Islet precursor cell (in vitro differentiated cells): ENCODE measurements at places on chromosomes 5 and 9.

- DNase-seq, result peak; percentile 52
Measured at GRCh38 chr5:150122158-150122510, 33.5 kb downstream of the PDGFRB start.

DNA sequence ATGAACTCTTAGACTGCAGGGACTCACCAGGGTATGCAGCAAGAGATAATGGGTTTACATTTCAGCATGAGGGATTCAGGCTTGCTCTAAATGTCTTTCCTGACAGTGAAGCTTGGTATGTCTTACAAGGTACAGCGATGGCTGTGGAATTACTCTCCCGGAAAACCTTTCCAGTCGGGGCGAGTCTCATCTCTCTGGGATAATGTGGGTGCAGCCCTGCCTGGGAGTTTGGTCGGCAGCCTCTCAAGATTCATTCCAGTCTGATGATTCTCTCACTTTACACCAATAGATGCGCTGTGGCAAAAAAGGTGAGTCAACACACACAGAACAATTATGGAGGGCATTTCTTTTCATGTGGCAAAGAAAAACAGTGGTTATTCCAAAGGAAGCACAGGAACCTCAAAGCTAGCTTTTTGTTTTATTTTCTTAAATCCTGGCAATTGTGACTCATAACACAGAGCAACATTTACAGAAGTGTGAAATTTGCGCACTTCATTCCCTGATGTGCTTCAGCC lies 190.3 kb downstream of the DCP2 start:
- DNase-seq, result peak; percentile 95

DNA sequence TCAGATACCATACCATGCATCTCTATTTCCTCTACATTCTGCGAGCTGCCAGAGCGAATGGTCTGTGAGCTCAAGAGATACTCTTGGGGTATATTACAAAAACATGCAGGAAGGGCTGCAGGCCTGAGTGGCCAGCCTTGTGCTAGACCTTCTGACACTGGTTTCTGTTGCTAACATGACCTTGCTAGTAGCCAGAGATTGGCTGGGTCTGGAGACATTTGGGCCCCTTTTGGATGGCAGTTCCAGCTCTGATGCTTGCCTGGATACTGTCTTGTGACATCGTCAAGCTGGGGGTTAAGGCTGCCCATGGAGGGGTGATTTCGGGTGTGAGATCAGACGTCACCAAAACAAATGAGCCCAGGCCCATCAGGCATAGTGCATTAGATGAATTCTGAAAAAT lies 56.1 kb upstream of the FSTL4 start:
- DNase-seq, result peak; percentile 29

DNA sequence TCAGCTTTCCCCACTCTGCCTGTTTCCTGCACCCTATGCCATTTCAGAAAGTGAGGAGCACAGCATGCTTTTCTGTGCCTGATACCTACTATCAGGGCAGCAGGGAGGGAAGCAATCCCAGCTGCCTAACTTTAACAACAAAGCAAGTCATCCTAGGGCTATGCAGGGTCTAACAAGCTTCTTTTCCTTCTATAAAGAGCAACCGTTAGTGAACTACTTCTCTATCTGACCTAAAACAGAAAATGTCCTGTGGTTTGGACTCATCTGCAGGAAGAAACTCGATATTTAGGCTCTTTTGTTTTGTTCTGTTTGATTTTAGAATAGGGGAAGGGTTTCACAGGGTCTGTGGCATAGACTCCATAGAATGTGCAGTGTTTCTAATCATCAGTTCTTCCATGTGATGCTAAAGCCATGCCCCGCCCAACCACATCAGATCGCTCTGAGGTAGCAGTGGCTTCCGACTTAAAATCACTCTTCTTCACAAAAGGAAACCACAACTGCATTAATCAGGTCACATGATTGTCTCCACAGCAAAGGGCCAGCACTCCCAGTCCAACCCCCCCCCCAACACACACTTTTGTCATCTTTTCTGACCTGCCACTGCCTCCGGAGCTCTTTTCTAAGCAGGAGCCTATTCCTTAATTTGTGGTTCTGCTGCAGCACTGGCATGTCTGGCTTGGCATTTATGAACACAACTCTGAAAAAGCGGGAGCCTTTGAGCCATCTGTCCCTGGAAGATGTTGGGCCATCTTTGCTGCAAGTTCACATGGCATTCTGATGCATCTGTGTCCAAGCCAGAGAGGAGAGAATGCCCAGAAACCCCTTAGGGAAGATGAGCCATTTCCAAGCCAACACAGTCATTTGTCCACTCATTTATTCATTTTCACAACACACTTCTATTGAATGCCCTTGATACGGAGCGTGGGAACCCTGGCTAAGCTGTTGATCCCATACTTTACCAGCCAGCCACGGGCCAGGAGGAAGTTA lies 71.6 kb downstream of the CFAP90 start:
- DNase-seq, result peak; percentile 19

DNA sequence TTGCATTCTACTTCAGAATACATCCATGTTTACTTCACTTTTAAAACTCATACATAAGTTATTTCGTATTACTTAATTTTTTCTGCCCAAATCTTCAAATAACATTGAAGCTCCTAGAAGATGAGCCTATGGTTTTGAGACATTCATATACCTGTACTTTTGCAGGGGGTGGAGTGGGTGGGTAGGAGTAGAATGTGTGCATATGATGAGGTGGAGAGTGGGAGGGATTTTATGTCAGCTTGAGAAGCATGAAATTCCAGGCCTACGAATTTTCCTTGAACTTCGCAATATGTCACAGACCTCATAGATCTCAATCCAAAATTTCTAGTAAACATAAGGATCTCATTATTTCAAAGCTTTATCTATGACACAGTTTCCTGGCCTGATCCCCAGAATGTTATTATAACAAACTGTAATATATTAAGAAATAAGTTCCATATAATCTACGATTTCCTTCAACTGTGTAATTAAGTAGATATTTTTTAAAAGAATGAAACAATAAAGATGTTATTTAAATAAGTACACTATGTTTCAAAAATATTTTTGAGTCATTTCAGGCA lies 19.7 kb upstream of the MOB3B start:
- no peak for DNase-seq

- no peak for DNase-seq
Measured at GRCh38 chr5:176628406-176629228, 1.7 kb downstream of the SNCB start.

DNA sequence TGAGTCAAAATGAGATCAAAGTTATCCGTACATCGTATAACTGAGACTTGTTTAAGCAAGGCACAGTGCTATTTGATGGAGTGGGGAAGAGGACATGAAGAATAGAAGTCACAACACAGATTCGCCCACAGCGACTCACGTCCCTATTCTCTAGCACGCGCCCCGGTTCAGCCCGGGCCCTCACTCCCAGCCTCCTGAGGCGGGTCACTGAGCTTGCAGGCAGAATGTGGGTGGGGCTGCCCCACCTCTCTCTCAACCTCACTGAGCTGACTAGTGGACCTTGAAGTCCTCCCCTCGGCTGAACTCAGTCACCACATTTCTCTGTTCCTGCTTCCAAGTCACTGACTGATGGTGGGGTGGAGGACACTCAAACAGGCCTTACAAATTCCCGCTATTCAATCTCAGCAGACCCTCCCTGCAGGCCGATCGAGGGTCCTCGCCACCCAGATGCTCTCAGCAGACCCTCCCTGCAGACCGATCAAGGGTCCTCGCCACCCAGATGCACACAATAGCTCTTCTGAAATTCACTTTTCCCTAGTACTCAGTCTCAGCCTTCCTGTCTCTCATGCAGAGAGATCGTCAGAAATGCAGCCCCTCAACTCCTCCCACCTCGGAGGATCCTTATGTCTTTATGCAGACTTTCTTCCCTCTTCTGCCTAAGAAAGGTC lies 12.9 kb downstream of the GLDC start:
- peak; percentile 74 for DNase-seq

DNA sequence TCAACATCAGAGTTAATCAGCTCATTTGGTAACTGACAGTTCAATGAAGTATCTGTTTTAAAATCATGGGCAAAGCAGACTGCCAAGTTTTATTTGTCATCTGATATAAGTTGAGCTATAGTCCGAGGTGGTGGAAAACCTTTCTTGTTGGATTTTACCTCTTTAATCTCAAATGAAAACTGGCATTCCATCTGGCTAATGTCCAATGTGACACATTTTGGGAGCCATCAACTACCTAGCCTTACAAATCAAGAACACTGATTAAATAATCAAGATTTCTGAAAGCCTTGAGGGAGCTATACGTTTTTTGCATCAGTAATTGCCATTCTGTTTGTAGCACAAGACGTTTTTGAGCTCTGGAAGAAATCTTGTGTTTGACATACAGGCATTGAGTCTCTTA lies 1380.5 kb upstream of the WWC1 start:
- no peak for DNase-seq

GRCh38 chr5:61966997-61967396 lies 339.0 kb upstream of the KIF2A start:
- DNase-seq, result peak; percentile 68

- DNase-seq, result peak; percentile 68
Measured at GRCh38 chr9:110007477-110008270, 200.3 kb downstream of the C9orf152 start.

- no peak for DNase-seq
Measured at GRCh38 chr9:76453785-76454184, 5.2 kb upstream of the GCNT1 start.

DNA sequence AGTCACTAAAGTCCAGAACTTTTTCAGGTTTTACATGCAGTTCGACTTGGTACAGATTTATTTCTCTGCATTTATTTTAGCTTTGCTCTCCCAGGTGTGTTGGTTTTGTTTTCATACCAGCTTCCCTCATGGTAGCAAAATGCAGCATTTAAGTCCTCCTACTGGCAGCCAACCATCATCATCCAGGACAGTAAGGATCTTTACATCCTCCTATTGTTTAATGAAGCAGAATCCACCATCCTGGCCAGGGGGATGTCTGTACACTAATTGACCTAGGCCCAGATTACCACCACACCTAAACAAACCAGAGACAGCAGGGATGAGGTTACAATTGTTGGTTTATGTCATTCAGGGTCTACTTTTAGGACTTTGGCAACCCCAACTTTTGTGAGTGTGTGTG lies 22.3 kb downstream of the CAMK4 start:
- DNase-seq, result no peak

GRCh38 chr9:106438928-106439327 lies 424.0 kb upstream of the ZNF462 start:
- DNase-seq, result no peak

GRCh38 chr5:90279091-90279490 lies 130.5 kb downstream of the CETN3 start:
- no peak for DNase-seq

DNA sequence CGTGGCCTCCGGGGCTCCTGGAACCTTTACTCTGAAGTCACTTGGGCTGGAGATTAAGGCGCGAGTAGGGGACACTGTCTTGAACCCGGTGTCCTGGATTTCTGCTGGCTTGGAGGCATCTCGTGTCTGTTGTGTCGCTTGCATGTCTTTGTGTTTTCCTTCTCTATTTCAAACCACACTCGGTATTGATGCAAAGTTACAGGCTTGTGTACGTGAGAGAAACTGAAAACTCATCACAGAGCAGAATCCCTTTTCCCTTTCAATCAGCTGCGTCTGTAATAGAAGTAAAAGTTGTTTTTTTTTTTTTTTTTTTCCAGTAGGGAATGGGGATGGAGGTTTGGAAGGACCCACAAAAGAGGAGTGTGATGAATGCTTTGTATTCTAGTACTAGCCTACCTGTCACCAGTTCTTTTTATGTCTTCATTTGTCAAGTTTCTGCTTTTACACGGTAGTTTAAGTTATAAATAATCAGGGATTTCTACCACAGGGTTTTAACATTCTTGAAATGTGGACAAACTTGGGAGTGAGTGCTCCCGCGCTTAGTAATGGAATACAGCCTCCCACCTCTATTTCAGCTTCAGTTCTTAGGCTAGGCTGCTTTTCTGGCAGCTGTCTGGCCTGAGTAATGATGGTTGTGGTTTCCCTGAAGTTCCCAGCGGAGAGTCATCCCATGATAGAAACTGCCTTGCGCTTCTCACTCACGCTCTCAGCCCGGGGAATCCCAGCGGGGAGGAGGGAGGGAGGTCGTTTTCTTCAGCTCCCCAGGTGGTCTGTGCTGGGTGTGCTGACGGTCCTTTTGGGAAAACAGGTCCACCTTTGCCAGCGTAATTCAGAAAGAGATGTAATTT lies 763 bp downstream of the TJP2 start:
- peak; percentile 94 for DNase-seq

DNA sequence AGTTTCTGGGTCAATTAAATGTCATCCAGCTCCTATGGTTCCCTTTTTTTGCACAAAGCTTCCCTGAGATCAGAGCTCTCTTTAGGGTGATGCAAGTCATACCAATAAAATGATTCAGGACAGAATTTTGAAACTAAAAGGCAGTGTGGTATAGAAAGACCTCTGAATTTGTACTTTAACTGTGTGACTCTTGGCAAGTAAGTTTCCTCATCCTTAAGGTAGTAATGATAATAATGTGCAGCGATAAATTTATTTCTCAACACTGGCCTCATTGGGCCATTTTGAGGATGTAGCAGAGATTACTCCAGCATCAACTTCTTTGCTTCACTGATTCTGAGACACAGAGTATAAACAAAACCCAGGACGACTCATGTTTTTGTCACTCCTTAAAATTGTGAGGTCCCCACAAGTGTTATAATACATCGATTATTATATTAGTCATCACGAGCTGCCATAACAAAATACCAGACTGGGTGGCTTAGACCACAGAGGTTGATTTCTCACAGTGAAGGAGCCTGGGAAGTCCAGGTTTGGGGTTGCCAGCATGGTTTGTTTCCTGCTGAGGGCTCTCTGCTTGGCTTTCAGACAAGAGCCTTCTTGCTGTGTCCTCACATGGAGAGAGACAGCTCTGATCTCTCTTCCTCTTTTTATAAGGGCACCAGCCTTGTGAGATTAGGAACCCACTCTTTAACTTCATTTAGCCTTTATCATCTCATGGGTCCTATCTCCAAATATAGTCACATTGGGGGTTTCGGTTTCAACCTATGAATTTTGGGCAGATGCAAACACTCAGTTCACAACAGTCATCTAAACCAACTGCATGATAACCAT lies 293.0 kb downstream of the ZNF608 start:
- no peak for DNase-seq

GRCh38 chr5:74240783-74241750 lies 399.5 kb downstream of the ENC1 start:
- DNase-seq, result no peak

GRCh38 chr5:160641405-160641804 lies 210.6 kb downstream of the ATP10B start:
- no peak for DNase-seq

GRCh38 chr9:113511856-113512761 lies 48.6 kb downstream of the RGS3 start:
- no peak for DNase-seq

GRCh38 chr5:3139499-3139931 lies 388.0 kb upstream of the IRX2 start:
- peak; percentile 91 for DNase-seq

DNA sequence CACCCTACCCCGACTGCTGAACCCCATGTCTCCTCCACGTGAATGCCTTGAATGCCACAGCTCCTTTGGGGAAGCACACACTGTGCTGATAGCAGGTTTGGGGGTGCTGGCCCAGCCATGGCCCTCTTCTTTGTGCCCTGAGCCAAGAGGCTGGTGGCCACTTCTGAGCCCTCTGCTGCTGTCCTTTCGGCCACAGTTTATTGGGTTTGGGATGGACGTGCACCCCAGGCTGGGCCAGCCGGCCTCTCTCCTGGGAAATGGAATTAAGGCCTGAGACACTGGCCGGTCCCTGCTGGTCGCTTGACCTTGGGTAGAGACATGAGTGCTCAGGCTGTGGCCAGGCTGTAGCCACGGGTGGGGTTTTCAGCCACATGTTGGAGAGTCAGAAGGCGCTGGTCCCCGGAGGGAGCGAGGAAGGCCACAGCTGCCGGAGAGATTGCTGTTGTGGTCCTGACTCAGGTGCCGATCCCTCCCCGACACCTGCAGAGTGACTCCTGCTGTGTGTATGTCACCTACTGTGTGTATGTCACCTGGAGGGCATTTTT lies 26.6 kb downstream of the FAM163B start:
- DNase-seq, result no peak
